ENCODE measurements at places on chromosomes 3 and 15. TPM values are rescaled to one million over a fixed set of nuclear protein-coding genes. Genes with fewer than 3 reads are reported as not detected.

The TTLL13 gene
- total RNA-seq, result 0.40 TPM

The FBXW12 gene
- total RNA-seq, result not detected

The ROBO2 gene
- not detected for total RNA-seq

The TGM4 gene
- total RNA-seq, result not detected

- H3K4me3 ChIP-seq, result no peak overlapping the region
- H3K4me1 ChIP-seq, result no peaks in the 10 kb centered on the region
- H3K27ac ChIP-seq, result no peak overlapping the region
- H3K27me3 ChIP-seq, result no peaks in the 10 kb centered on the region
Observed at GRCh38 chr3:40765884-40766283, 241.1 kb downstream of the ZNF621 start.

DNA sequence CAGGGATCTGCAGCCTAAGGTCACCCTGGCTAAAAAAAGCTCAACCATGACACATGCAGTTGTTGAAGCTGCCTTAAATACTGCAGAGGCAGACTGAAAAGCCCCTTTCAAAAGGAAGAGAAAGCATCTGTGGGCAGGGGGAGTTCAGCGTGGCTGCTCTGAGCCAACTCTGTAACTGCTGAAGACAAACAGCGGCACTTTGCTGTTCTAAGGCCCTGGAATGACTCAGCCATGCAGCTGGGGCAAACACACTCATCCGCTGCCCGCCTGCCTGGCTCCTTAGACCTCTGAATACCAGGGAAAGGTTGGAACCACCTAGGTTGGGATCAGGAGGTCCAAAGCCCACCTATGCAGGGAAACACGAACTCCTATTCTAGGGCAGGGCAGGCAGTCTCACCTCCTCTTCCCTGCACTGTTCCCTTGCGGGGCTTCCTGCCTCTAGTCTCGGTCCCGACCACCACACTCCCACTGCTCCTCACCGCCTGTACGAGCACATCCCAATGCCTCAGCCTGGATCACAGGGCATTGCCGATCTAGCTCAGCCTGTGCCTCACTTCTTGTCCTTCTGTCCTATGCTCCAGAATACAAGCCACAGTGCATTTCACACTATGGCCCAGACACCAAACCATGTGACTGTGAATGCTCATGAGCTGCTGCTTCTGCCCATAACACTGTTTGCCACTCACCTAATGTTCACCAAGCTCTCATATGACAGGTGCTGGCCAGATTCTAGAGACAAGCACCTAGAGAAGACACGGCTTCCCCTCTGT is 6.6 kb upstream of the MUSTN1 start:
- H3K36me3 ChIP-seq, result peaks cover 44% of the 10 kb centered on the region
- H3K27me3 ChIP-seq, result no peaks in the 10 kb centered on the region
- H3K4me3 ChIP-seq, result no peak overlapping the region
- no peak for DNase-seq
- peaks cover 12% of the 10 kb centered on the region for H3K4me1 ChIP-seq

GRCh38 chr15:88029696-88030095 is 226.8 kb downstream of the NTRK3 start:
- no peaks in the 10 kb centered on the region for H3K4me1 ChIP-seq
- no peaks in the 10 kb centered on the region for H3K27me3 ChIP-seq
- no peak overlapping the region for H3K27ac ChIP-seq
- DNase-seq, result no peak
- H3K4me3 ChIP-seq, result no peak overlapping the region

DNA sequence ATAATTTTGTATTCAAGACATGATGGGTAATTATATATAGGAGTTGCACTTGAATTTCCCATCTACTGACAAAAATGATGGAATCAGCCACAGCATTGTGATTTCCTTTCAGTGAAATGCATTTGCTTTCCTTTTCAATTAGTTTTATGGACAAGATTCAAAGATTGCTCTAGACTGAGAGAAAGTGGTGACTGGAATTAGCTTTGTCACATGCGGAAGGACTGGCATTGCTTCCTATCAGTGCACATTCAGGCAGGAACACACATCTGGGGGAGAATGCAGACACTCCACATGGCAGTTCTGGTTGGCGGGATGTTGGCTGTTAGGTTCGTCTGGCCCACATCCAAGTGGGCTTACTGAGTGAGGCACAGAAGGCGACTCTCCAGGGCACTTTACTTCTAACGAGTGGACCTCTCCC is 399.3 kb upstream of the RGMA start:
- no peak for DNase-seq
- H3K36me3 ChIP-seq, result no peaks in the 10 kb centered on the region
- no peak overlapping the region for H3K27ac ChIP-seq
- no peaks in the 10 kb centered on the region for H3K4me1 ChIP-seq
- no peaks in the 10 kb centered on the region for H3K27me3 ChIP-seq

GRCh38 chr3:26108846-26109489 is 319.1 kb downstream of the OXSM start:
- no peaks in the 10 kb centered on the region for H3K4me1 ChIP-seq
- no peaks in the 10 kb centered on the region for H3K27me3 ChIP-seq
- no peak overlapping the region for H3K27ac ChIP-seq
- no peak overlapping the region for H3K4me3 ChIP-seq
- DNase-seq, result no peak

DNA sequence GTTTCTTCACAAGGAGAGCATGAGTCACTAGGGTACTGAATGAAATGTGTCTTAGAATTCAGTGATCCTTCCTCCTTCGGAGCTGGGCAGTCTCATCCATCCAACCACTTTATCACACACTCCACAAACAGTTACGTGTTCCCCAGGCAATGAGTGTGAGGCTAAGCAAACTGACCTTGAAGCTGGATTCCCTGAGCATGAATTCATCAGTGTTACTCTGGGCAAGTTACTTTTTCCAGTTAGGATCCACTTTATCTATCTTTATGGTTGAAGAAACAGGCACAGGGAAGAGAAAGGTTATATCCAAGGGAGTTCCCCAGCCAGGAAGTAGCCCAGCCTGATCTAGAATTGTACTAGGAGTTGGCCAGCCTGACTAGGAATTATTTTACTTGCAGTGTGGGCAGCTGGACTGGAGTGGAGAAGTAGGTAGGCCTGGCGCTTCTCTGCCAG is 17.1 kb upstream of the GCNT3 start:
- H3K27ac ChIP-seq, result no peak overlapping the region
- DNase-seq, result no peak
- H3K36me3 ChIP-seq, result no peaks in the 10 kb centered on the region
- no peaks in the 10 kb centered on the region for H3K27me3 ChIP-seq
- H3K4me1 ChIP-seq, result no peaks in the 10 kb centered on the region

GRCh38 chr15:67911727-67912126 is 71.9 kb upstream of the RNU6-1 start:
- no peak for DNase-seq
- no peaks in the 10 kb centered on the region for H3K4me1 ChIP-seq
- H3K4me3 ChIP-seq, result no peak overlapping the region
- no peak overlapping the region for H3K27ac ChIP-seq
- no peaks in the 10 kb centered on the region for H3K27me3 ChIP-seq
- no peaks in the 10 kb centered on the region for H3K36me3 ChIP-seq

- no peaks in the 10 kb centered on the region for H3K27me3 ChIP-seq
- peak; percentile 63 for DNase-seq
- H3K27ac ChIP-seq, result no peak overlapping the region
- H3K36me3 ChIP-seq, result no peaks in the 10 kb centered on the region
- no peak overlapping the region for H3K4me3 ChIP-seq
Observed at GRCh38 chr3:197942956-197943556, 6.9 kb upstream of the RPL35A start.

DNA sequence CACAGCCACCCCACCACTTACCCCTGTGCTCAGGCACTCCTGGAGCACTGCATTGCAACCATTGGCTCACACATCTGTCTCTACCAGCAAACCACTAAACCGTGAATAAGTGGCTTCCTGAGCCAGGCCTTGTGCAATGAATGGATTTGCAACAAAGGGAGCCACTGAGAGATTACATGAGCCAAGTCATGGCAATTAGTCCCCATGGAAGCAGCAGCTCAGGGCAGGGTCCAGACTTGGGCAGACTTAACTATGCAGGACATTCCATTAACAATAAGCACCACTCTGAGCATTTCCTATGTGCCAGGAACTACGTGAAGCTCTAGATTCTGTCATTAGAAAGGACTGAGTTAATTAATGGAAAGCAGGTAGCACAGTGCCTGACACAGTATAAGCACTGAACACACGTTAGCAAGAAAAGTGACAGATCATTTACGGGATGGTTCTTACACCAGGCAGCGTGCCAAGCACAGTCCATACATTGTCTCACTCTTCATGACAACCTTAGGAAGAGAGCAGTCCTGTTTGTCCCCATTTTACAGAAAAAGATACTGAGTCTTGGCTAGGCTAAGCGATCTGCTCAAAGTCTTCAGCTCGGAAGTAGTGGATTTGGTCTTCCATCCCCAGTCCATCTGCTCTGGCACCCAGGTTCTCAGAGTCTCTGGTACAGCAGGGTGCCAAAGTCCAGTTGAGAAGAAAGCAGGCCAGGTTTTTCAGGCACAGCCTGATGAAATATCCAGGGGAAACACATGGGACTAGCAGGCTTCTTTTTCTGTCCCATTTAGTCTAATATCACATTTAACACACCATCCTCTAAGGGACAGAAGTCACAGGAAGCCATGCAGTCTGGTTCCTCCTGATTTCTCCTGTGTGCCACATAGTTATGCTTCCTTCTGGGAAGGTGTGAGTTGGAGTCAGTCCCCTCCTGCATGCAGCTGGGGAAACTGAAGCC is 44.1 kb downstream of the LIPC start:
- H3K27me3 ChIP-seq, result no peaks in the 10 kb centered on the region
- DNase-seq, result no peak
- H3K27ac ChIP-seq, result peak overlapping the region; percentile 26
- H3K4me1 ChIP-seq, result peaks cover 43% of the 10 kb centered on the region
- H3K4me3 ChIP-seq, result no peak overlapping the region
- no peaks in the 10 kb centered on the region for H3K36me3 ChIP-seq

DNA sequence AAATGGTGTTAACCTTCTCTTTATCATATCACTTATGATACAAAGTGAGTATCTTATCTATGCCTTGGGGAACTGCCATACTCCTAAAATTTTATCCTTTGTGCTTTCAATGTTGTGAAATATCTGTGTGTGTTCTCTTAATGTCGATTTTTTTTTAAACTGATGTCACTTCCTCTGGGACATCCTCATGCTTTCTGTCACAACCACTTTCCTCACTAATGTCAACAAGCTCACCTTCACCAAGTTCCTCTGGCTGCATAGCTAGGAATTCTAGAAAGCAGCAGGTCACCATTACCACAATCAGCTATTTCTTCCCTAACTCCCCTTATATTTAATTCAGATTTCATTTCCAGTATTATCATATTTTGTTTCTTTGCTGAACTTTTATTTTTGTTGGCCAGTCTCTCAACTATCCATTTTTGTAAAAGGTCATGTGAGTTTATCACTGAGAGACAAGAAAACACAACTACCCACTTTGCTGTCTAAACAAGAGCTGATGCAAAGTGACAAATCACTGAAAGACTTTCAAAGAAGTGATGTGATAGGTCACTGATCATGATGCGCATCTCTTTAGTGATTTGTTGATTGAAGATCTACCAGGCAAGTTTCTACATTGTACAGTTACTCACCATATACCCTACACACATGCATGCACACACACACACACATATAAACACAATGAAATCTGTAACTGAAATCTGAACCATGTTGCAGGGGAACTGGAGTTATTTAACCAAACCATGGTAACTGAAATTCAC is 369.0 kb downstream of the ULK4 start:
- DNase-seq, result no peak
- no peaks in the 10 kb centered on the region for H3K36me3 ChIP-seq
- no peak overlapping the region for H3K27ac ChIP-seq
- H3K27me3 ChIP-seq, result no peaks in the 10 kb centered on the region
- no peaks in the 10 kb centered on the region for H3K4me1 ChIP-seq

- DNase-seq, result no peak
- no peaks in the 10 kb centered on the region for H3K4me1 ChIP-seq
- H3K4me3 ChIP-seq, result no peak overlapping the region
Observed at GRCh38 chr15:72082176-72082575, 35.8 kb downstream of the MYO9A start.

GRCh38 chr3:107643038-107643883 is 120.5 kb downstream of the BBX start:
- no peak for DNase-seq
- no peaks in the 10 kb centered on the region for H3K4me1 ChIP-seq
- no peak overlapping the region for H3K4me3 ChIP-seq
- H3K27me3 ChIP-seq, result no peaks in the 10 kb centered on the region

DNA sequence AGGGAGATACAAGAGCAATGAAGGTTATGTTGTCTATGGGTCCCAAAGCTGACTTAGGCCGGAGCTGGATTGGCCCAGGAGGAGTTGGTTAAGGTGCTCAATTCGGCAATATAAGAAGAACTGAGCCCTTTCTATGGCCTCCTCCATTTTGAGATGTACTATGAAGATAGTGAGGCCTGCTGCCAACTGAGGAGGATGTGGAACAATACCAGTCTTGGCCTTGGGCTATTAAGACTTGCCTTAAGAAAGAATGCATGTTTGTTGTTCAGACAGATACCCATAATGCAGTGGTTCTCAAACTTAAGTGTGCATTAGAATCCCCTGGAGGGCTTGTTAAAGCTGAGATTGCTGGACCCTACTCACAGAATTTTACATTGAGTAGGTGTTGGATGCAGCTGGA is 24.4 kb upstream of the LEKR1 start:
- DNase-seq, result no peak
- H3K4me1 ChIP-seq, result no peaks in the 10 kb centered on the region
- H3K27ac ChIP-seq, result no peak overlapping the region
- no peaks in the 10 kb centered on the region for H3K36me3 ChIP-seq
- H3K27me3 ChIP-seq, result no peaks in the 10 kb centered on the region
- H3K4me3 ChIP-seq, result no peak overlapping the region

DNA sequence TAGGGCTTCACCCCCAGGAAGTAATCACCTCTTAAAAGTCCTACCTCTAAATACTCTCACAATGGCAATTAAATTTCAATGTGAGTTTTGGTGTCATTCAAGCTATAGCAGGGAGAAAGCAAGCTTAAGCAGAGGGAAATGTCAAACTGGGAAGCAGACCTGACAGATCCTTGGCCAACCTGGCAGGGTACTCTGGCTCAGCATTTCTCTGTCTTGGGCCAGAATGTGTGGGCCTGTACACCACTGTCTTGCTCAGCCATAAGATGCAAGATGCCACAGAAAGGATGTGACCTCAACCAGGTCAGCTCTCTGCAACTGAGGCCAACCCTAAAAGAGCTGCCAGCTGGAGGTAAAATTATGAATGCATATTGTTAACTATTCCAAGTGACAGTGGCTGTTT is 130.6 kb upstream of the CMC1 start:
- H3K27me3 ChIP-seq, result no peaks in the 10 kb centered on the region
- no peak for DNase-seq
- no peak overlapping the region for H3K27ac ChIP-seq
- no peaks in the 10 kb centered on the region for H3K36me3 ChIP-seq
- no peak overlapping the region for H3K4me3 ChIP-seq

DNA sequence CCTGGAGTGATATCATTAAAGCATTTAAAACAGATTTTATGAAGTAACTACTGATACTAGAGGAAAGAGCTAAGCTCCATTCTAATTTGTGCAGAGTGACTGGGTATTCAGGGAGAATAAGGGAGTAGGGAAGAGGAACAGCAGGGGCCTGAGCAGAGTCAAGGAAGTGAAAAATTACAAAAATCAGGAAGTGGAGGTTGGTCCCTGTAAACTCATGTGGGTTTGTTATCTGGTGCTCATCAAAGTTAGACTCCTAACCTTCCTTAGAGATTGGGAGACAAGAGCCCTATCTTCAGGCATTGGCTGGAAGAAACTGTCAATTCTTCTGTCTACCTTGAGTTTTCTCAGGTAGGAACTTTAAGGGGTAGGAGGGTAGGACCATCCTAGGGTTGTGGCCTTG is 82.5 kb downstream of the NEK11 start:
- no peak for DNase-seq
- no peaks in the 10 kb centered on the region for H3K27me3 ChIP-seq
- no peaks in the 10 kb centered on the region for H3K4me1 ChIP-seq
- H3K36me3 ChIP-seq, result no peaks in the 10 kb centered on the region
- H3K27ac ChIP-seq, result no peak overlapping the region

Measured in naive thymus-derived CD4-positive, alpha-beta T cell (primary cell).